Fibroblast of skin of right biceps (primary cell): ENCODE measurements at places on chromosomes 13 and 19.

DNA sequence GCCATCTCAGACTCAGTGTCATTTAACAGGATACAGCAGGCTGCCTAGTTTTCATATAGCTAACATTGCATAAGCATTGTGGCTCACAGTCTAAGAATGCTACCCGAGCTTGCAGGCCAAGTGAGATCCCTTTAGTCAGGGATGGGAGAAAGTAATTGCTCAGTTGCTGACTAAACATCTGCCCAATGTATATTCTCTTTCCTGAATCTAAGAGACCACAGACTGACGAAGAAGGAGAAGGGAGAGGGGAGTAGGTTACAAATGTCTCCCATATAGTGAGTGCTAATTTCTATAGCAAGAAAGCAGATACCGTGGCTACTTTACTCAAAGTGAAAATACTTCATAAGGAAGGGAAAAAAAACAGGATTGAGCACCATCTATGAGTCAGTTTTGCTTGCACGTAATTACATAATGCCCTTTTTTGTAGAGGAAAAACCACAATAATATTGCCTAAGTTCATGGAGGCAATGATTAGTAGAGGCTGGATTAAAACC, 453.9 kb downstream of the COG6 start:
- peak; percentile 94 for DNase-seq

DNA sequence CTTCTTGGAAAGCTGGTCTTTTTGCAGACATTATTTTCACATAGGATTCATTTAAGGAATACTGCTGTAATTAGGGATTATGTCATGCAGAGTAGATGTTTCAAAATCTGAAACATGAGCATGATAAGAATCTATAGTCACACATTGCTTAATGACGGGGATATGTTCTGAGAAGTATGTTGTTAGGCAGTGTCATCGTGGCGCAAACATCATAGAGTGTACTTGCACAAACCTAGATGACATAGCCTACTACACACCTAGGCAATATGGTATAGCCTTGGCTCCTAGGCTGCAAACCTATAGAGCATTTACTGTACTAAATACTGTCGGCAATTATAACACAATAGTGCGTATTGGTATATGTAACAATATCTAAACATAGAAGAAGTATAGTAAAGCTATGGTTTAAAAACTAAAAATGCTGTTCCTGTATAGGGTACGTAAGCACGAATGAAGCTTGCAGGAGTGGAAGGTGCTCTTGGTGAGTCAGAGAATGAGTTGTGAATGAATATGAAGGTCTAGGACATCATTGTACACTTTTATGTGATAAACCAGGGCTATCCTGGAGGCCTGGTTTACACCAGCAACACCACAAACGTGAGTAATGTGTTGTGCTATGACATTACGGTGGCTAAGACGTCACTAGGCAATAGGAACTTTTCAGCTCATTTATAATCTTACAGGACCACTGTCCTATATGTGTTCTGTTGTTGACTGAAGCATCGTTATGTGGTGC, 283.1 kb downstream of the MTUS2 start:
- DNase-seq: no peak

DNA sequence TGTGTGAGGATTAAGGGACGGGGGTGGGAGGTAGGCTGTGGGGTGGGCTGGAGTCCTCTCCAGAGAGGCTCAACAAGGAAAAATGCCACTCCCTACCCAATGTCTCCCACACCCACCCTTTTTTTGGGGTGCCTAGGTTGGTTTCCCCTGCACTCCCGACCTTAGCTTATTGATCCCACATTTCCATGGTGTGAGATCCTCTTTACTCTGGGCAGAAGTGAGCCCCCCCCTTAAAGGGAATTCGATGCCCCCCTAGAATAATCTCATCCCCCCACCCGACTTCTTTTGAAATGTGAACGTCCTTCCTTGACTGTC, 5.5 kb downstream of the FOSB start:
- DNase-seq: no peak

GRCh38 chr13:22014469-22014868, 343.6 kb downstream of the FGF9 start:
- DNase-seq: peak; percentile 3

- peak; percentile 67 for DNase-seq
Measured at GRCh38 chr19:13597640-13598039, 91.4 kb upstream of the CACNA1A start.

GRCh38 chr19:53792721-53793433, 31.2 kb downstream of the NLRP12 start:
- peak; percentile 83 for DNase-seq

DNA sequence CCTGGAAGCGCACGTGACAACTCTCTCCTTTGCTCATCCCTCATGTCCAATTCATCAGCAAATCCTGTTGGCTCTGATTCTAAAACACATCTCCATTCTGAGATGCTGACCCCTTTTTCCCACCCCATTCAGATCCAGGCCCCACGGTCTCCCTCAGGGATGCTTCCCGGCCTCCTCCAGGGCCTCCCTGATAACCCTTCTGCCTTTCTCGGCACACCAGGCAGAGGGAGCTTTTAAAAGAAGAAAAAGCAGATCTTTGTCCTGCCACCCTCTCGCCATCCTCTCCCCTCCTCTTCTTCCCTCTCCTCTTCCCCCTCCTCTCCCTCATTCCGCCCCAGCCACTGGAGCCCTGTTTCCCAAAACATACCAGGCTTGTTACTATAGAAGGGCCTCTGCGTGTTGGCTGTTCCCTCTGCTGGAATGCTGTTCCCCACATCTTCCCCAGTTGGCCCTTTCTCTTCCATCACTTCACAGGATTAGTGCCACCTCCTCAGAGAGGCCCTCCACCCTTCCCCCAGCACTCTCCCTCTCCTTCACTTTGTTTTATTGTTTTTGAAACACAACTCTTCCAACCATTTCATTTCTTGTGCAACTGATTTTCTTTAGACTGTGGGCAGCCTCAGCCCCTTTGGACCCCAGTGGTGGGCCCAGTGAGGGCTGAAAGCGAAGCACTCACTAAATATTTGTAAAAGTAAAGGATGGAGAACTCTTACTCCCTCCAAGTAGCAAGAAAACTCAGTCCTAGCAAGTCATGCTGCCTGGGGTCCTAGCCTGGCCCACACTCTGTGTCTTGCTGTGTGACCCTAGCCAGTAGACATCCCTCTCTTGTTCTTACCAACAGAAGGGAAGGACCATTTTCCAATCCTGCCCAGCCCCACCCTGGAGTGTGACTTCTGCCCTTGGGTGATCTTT, 2.5 kb upstream of the CRLF1 start:
- DNase-seq: no peak

- peak; percentile 26 for DNase-seq
Measured at GRCh38 chr13:93318534-93319254, 92.1 kb downstream of the GPC6 start.

DNA sequence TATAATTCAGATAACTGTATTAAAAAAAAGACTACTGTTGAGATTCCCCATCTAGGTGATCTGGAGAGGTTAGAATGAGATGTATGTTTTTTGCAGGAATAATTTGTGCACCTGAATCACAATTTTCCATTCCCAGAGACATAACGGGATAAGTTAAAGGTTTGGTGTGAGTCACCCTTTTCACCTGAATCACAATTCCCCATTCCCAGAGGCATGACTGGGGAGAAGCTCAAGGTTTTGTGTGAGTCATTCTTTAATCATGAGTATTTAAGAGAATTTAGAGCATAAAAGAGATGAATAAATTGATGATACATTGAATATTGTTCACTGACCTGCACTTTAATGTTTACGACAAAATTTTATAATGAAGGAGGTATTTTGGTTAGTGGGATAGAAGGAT, 9.0 kb downstream of the OR7A5 start:
- DNase-seq: no peak

DNA sequence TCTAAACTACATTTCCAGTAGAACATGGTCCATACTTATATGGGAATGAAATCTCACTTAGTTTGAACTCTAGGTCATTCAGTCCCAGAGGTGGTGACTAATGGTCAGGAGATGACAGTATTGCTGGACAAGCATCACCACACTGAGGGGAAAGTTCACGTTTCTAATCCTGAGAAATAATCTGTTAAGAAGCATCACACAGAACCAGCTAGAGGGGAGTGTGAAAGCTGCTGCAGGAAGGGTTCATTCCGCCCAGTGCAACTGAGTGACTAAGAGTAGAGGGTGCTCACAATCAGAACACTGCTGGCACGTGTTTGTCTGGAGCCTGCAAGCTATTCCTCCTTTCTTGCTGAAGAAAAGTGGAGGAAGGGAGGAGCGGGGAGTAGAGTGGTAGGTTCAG, 2.7 kb downstream of the COL4A1 start:
- no peak for DNase-seq

DNA sequence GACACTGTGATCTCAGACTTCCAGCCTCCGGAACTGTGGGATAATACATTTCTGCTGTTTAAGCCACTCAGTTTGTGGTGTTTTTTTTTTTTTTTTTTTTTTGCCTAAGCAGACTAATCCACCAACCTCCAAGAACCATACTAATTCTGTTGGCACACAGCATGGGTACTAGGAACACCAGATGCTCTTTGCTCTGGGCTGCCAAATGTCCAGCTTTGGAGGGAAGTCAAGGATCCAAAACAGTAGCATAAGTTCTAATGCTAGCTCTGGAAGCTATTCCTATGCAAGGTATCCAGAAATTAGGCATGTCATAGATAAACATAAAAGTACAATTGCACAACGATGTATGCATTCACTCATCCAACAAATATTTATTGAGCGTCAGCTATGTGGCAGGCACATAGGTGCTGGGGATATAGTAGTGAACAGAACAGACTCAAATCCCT, 64.5 kb upstream of the WDFY2 start:
- peak; percentile 29 for DNase-seq

DNA sequence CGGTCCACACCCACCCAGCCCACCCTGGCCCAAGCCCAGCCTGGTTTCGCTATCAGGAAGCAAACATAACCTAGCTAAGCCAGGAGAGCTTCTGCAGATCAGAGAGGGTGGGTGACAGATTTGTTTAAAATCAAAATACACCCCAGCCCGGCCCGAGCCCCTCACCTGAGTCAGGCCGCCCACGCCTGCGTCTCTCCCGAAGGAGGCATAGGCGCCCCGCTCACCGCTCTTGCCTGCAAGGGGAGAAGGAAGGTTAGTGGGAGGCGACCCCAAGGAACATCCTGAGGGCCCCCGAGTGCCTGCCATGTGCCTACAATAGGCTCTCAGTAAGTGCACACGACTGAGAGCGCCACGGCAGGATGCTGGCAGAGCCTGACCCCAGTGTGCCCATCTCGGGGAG, 21.9 kb upstream of the UQCR11 start:
- DNase-seq: no peak

GRCh38 chr13:51243832-51244231, 21.6 kb downstream of the FAM124A start:
- DNase-seq: no peak

DNA sequence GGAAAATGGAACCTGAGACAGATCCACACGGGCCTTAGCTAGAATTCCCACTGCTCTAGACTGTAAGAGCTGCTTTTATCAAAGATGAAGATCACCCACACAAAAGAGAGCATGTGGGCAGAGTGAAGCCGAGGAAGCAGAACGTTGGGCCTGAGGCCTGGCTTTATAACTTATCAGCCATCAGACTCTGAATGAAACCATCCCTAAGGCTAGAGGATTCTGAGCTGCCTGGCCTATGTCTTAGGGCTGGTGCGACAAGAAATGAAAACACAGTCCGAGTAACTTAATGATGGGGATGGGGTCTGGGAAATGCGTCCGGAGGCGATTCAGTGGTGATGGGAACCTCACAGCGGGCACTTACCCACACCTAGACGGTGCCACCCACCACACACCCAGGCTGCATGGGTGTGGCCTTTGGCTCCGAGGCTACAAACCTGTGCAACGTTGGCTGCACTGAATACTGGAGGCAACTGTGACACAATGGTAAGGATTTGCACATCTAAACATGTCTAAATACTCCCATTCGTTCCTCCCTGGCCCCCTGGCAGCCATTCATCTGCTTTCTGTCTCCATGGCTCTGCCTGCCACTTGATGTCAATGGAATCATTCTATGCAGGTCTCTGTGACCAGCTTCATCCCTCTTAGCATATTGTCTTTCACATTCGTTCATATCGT, 62.0 kb downstream of the SLC15A1 start:
- no peak for DNase-seq

GRCh38 chr13:46948338-46948737, 51.5 kb upstream of the HTR2A start:
- DNase-seq: no peak

- DNase-seq: peak; percentile 79
Measured at GRCh38 chr13:91632086-91632485, 233.7 kb downstream of the GPC5 start.

- DNase-seq: no peak
Measured at GRCh38 chr19:7883105-7883504, 5.2 kb upstream of the LRRC8E start.

- DNase-seq: no peak
Measured at GRCh38 chr13:60043262-60043661, 120.5 kb downstream of the DIAPH3 start.

- peak; percentile 66 for DNase-seq
Measured at GRCh38 chr19:51702103-51702824, 9.1 kb downstream of the SPACA6 start.

GRCh38 chr13:93660391-93661063, 433.9 kb downstream of the GPC6 start:
- no peak for DNase-seq

DNA sequence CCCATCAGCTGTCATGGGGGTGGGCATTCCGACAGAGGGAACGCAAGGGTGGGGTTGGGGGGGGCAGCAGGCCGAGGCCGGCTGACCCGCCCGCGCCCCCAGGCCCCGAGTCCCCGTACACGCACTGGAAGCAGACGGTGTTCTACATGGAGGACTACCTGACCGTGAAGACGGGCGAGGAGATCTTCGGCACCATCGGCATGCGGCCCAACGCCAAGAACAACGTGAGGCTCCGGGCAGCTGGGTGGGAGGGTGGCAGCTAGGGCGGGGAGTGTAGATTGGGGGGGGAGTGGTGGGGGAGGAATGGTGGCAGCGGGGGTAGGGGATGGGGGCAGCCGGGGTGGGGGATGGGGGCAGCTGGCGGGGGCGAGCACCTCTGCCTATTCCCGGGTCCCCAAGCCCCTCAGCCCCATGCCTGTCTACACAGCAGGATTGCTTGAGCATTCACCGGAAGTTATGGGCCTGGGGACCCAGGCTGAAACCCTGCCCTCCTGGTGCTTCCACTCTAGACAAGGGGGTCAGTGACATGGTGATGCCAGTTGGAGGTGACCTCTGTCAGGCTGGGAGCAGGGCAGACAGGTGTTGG, 2.8 kb upstream of the ADM5 start:
- DNase-seq: no peak

GRCh38 chr13:83907196-83907989, 25.1 kb upstream of the SLITRK1 start:
- no peak for DNase-seq

- peak; percentile 33 for DNase-seq
Measured at GRCh38 chr13:30918662-30919405, 12.8 kb downstream of the MEDAG start.

DNA sequence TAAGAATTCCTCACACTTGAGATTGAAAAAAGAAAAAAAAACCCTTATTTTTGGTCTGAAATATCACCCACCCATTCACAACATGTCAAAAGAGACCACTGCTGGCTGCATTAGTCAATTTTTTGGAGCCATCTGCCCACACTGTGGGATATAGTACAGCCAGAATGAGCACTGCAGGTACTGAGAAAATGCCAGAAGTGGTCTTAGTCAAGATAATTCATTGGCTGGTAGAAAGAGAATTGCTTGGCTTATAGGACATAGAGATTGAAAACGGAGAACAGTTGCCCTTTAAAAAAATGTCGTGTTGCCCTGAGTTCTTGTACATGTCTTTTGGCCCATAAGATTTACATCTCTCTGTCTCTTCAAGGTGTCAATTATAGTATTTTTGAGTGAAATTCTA, 1899.5 kb downstream of the OLFM4 start:
- DNase-seq: no peak
